ENCODE measurements at places on chromosomes 11 and 22.
A peak's percentile ranks its signal among the peaks of the same experiment; 100 is the strongest.

- no peak for DNase-seq
Measured at GRCh38 chr11:93653080-93653479, 8.4 kb upstream of the CEP295 start.

GRCh38 chr22:26651815-26652214 lies 5.6 kb upstream of the MIAT start:
- DNase-seq = no peak

DNA sequence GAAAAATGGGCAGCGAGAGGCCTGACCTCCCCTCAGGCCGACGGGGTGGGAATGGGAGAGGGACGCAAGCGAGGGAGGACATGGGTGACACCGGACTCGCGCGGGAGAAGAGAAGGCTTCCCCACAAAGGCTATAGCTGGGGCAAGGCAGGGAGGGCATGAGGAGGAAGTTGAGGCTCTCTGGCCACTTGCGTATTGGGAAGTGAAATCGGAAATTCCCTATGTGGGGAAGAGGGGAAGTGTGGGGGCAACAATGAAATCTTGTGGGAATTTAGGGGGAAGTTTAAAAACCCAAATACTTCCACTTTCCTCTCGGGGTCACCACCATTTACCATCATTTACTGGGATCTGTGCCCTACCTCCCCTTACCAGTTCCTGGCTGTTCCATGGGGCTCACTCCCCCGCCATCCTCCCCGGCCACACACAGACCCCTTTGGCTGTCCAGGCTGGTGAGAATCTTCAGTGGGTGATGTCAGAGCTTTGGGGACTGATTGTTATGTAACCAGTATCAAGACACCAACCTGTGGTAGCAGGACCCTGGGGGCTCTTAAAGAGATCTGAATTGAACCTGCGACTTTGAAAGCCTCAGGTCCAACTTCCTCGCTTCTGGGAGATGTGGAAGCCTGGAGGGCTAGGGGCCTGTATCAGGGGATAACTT lies 951 bp upstream of the EHD1 start:
- DNase-seq = no peak

DNA sequence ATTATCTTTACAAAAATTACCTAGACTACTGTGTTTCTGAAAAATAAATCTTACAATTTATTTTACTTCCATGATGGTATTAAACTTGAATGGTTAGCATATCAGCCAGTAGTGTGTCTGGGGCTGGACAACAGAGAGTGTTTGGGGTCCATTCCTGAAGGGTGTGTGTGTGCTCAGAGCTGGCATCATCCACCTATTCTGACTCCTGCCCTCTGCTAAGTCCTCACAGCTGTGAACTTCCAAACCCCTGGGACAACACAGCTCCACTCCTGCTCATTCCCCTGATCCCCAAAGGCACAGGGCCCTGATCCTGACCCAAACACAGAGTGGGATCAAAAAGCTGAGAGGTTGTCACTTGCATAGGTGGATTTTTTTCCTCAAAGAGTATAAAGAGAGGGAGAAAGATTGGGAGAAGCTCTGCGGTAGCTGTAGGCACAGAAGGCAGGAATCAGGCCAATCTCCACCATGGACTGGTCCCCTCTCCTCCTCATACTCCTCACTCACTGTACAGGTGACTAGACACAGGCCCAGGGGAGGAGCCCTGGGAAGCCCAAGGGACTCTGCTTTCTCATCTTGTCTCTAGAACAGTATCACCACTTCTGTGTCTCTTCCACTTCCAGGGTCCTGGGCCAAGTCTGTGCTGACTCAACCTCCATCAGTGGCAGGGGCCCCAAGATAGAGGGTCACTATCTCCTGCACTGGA lies 55.7 kb upstream of the TOP3B start:
- DNase-seq = no peak

DNA sequence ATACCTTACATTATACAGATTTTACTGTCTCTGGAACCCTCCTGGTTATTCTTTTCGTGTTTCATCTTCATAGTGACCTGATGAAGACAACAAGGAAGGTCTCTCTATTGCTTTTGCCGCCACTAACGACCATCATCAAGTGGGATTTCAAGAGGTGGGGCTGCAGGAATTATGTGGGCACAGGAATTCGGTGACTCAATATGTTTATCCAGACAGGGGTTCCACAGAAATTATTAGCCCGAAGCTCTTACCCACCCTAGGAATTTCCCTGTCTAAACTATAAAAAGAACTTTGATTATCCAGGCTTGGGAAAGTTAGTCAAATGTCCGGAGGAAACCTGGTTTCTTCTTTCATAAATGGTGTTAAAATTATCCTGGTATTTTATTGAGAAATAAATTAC lies 566.8 kb upstream of the TENM4 start:
- DNase-seq = no peak

DNA sequence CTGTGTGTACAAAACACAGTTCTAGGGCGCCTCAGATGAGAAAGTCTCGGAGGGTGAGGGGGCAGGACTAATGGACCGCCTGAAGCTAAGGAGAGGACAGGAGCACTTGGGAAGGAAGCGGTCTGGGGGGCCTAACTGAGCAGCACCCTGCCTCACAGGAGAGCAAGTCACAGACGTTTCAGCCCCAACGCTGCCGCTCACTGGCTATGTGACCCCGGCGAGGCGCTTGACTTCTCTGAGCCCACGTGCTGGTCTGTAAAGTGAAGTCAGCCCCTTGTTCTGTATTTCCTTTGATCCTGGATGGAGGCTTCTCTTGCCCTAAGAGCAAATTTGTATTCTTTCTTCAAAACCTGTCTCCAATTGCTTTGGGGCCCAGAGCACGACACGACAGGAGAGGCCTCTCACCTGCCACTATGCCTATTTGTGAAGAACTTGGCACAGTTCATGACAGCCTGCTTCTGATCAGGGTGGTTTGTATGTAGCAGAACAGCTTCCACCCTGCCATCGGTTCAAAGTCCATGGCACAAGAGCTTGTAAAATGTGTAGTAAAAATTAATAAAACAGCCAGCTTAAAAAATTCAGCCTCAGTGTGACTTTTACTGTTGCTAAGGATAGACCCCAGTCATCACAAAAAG lies 59.1 kb downstream of the WNT11 start:
- no peak for DNase-seq

DNA sequence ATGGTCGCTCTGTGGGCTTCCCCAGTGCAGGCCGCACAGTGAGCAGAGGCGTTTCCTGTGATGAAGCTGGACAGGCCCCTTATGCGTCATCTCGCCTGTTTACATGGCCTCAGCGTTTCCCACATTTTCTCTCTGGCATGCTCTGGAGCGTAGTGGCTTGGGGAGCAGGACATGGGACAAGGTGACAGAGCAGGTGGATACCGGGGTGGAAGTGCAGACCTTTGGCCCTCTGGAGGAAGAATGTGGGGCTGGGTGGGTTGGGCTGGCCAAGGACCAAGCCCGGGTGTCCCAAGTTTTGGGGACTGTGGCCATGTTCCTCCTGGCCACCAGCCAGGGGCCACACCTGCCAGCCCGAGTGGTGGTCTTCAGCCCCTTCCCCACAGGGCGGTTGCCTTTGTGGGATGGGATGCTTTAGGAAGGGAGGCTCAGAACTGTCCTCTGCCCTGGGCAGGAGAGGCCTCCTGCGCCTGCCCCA lies 446.6 kb downstream of the TBC1D22A start:
- no peak for DNase-seq

DNA sequence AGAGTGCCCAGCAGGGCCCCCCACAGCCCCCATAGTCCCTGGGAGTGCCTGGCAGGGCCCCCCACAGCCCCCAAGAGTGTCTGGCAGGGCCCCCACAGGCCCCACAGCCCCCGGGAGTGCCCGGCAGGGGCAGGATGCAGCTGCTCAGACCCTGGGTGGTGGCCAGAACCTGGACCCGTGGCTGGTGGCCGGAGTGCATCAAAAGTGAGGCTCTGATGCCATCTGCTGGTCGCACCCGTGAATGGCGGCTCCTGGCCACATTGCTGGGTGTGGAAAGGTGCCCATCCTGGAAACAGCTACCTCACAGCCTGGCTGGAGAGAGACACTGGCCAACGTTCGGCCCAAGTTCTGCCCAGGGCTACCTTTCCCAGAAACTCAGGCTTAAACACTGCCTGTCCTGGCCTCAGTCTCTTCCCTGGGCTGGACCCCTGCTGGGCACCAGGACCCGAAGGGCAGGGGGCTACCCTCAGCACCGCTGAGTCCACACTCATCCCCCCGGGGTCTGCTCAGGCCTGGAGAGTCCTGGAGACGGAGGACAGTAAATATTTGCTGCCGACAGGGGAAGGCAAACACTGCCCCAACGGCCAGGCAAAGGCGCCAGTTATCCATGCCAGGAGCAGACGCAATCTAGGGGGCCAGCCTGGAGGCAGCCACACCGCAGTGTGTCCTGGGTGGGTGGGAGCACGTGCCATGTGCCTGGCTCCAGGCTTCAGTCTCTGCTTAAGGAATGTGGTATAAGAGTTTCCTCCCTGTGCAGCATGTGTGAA lies 4.4 kb downstream of the INS start:
- DNase-seq = peak; percentile 43

GRCh38 chr11:60889869-60890311 lies 16.5 kb downstream of the PRPF19 start:
- DNase-seq = no peak

- no peak for DNase-seq
Measured at GRCh38 chr11:103681855-103682254, 354.6 kb upstream of the DDI1 start.

GRCh38 chr11:125360066-125360465 lies 136.0 kb downstream of the FEZ1 start:
- DNase-seq = no peak

DNA sequence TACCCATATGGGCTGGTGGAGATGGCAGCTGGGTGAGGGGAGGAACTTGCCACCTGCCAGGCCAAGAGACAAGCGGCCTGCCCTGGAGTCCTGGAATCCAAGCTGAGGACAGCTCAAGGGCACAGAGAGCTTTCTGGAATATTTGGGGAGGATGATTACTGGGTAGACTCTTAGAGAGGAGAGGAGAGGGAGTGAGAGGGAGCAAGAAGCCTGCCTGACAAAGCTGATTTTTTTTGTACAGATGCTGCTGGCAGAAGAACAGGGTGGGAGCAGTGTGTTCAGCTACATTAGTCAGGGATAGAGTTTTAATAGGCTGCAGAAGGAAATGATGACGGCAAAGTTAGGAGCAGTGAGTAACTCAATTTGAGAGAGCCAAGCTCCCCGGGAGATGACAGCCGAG lies 299.3 kb downstream of the NXPE2 start:
- no peak for DNase-seq

DNA sequence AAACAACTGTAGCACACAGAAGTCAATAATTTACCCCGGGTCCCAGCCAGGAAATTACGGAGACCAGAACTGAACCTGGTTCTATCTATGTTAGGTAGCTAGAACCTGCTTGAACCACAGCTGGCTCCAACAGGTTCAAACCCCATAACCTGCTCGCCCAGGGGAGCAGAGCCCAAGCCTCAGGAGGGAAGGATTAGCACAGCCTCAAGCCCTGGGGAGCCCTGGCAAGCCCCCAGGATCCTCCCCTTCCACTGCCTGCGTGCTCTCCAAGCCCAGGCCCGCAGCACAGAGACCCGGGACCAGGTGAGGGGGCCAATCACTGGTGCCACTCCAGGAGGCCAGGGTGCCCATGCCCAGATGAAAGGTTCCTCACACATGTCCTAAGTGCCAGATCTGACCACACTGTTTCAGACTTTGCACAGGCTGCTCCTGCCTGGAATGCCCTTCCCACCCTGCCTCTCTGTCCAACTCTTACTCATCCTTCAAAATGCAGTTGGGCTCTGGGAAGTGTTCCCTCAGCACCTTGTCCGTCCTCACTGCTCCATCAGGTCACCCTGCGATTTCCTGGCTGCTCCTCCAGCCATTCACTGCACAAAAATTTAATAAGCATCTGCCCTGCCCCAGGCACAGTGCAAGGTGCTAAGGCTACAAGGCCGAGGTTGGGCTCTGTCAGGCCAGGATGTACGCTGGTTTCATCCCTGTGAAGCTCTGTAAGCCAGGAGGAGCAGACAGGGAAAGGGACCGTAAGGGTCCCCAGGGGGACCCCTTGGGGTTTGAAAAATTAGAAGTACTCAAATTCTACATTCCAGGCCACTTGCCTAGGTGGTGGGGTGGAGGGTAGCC lies 32.2 kb downstream of the ARRB1 start:
- DNase-seq = no peak

DNA sequence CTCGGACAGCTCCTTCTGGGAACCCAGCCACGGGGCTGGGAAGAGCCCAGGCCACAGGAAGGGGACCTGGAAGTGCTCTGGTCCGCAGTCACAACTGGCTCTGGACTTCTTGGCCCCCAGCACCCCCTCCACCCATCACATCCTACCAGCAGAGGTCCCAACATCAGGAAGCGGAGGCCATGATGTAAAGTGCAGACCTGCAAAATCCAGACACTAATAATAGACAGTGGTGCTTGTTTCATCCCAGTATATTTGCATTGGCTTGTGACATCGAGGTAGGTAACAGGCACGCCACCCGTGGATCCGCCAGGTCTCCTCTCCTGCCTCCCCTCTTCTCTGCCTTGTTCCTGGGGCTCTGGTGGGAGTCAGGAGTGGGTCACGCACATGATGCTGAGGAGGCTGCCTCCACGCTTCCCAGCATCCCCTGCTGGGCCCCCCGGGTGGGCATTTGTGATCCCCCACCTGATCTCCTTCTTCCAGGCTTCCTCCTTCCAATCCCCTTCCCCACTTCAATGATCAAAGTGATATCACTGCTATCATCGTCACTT lies 1454.0 kb downstream of the BRD1 start:
- no peak for DNase-seq

GRCh38 chr11:118434553-118435289 lies 1.6 kb upstream of the KMT2A start:
- peak; percentile 43 for DNase-seq

DNA sequence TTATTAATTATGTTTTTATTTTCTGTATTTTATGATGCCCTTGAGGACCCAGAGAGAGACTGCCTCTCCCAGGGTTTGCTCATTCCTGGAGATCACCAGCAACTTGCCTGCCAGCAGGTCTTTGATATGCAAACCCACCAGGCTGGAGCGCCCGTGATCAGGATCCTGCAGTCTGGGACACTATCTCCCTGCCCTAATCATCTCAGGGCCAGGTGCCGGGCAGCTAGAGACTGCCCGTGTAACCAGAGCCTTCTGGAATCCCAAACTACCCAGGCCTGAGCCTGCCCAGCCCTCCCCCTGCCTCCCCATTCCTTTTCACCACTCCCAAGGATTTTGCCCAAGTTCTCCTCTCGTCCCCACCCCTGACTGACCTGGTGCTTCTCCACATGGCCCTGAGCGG lies 52.2 kb upstream of the B3GAT1 start:
- DNase-seq = no peak

- DNase-seq = no peak
Measured at GRCh38 chr11:1734641-1735081, 15.7 kb downstream of the IFITM10 start.

- no peak for DNase-seq
Measured at GRCh38 chr11:62713343-62713742, 5.9 kb downstream of the GNG3 start.

Data from stimulated activated CD4-positive, alpha-beta T cell treated with anti-CD3 and anti-CD28 coated beads, Interleukin-1b, Interleukin-23, amount 100 ng/mL, for 48 hours (primary cell).